Kidney glomerular epithelial cell (primary cell): ENCODE measurements at places on chromosomes 11 and 22.

- no peak for DNase-seq
Observed at GRCh38 chr22:41417622-41418390, 28.8 kb downstream of the TOB2 start.

GRCh38 chr11:2803186-2804091, 82.1 kb downstream of the CDKN1C start:
- no peak for DNase-seq

DNA sequence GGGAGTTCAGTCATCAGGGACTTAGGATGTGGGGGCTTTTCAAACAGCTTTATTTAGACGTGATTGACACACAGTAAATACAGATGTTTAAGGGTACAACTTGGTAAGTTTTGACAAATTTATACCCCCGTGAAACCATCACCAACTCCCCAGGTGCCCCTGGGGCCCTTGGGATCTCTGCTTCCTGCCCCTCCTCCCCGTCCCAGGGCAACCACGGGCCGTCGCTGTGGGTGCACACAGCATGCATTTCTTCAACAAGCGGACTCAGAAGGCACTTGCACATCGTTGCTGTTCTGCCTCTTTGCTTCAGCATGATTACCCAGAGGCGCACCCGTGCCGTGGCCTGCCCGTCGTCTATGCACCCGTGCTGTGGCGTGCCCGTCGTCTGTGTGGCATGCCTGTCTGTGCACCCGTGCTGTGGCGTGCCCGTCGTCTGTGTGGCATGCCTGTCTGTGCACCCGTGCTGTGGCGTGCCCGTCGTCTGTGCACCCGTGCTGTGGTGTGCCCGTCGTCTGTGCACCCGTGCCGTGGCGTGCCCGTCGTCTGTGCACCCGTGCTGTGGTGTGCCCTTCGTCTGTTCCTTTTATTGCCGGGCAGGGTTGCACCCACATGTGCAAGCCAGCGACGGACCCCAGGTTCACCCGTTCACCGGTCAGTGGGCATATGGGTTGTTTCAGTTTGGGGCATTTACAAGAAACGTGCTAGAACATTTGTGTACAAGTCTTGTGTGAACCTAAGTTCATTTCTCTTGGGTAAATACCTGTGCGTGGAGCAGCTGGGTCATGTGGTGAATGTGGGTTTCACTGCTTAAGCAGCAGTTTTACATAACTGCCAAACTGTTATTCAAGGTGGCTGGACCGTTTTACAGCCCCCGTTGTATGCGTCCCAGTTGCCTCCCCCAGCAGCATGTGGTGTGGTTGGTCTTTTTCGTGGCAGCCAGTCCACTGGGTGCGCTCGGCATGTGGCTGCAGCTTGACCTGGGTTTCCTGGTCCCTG, 8.3 kb downstream of the CD81 start:
- DNase-seq: no peak

DNA sequence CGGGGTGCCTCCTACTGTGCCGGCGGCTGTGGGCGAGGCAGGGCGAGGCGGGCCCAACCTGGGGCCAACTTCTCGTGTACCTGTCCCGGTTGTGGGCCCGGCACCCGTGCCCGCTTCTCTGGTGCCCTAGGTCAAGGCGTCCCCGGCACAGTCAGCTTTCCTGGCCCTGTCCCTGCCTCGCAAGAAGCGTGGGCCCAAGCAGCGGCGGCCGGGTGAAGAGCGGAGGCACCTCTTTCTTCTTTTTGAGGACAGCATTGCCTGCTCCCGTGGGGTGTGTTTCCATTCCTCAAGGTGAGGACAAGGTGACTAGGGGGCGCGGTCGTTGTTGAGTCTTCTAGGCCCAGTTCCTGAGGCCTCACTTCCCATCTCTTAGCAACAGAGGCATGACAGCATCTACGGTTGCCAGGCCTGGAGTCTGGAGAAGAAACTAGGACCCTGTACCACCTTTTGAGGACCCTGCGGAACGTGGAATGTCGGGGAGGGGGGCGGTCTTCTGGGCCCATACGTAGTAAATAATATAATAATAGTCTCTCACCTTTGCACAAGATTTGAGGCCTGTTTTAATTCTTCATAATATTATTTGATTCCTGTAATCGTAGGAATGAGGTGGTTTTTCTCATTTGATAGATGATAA, 418 bp downstream of the ACO2 start:
- DNase-seq: no peak

DNA sequence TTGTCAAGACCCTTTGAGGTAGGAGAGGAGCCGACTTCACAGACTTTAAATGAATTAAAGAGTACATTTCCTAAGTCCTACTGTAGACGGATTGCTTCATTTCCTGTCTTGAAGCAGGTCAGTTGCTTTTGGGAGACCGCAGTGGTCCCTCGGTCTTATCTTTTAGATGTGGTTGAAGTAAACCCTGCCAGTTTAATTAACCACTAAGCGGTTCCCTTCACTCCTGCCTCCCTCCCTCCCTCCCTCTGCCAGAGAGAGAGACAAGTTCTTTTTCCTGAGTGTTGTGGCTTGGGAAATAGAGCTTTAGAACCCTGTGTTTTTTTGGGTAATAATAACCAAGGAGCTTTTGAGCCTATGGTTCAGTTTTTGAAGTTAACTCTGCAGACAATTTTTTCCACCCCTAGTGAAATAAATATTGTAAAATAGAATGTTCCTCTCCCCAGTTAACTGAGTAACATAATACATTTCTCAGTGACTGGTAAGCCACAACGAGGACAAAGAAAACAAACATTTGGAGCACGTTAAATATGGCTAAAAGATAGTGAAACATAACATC, 147.5 kb downstream of the LDLRAD3 start:
- DNase-seq: no peak

- DNase-seq: no peak
Observed at GRCh38 chr11:39571081-39571480, 1888.4 kb downstream of the LRRC4C start.

- DNase-seq: no peak
Observed at GRCh38 chr11:15806217-15806616, 550.1 kb downstream of the SOX6 start.

DNA sequence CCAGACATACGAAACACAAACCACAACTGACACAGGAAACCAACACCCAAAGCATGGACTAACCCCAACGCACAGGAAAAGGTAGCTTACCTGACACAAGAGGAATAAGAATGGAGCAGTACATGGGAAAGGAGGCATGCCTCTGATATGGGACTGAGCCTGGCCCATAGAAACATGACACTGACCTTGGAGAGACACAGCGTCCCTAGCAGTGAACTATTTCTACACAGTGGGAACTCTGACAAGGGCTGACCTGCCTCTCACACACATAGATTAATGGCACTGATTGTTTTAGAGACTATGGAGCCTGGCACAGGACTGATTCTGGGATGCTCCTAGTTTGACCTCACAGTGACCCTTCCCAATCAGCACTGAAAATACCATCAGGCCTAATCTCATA, 12.0 kb downstream of the CCKBR start:
- DNase-seq: no peak

DNA sequence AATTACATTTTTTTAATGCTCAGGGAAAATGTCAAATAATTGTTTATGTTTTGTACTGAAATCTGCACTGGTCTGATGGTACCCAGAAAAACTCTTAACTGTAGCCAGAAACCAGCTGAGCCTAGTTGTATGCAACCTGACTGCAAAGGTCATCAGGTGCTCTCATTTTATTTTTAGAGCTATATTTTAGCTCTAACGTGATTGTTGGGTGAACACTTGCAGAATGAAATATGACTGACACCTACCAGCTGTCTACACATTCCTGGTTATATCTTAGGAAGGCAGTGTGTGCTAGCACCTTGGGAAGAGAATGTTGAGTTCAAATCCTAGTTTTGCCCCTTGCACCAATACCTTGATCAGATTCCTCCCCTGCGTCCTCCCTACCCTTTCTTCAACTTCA, 23.6 kb downstream of the PTPRJ start:
- no peak for DNase-seq

- no peak for DNase-seq
Observed at GRCh38 chr11:117600234-117600783, 196.7 kb downstream of the DSCAML1 start.

- no peak for DNase-seq
Observed at GRCh38 chr11:120326845-120327281, 1.8 kb downstream of the TLCD5 start.

GRCh38 chr22:46051646-46052045, 74.7 kb upstream of the WNT7B start:
- DNase-seq: no peak

DNA sequence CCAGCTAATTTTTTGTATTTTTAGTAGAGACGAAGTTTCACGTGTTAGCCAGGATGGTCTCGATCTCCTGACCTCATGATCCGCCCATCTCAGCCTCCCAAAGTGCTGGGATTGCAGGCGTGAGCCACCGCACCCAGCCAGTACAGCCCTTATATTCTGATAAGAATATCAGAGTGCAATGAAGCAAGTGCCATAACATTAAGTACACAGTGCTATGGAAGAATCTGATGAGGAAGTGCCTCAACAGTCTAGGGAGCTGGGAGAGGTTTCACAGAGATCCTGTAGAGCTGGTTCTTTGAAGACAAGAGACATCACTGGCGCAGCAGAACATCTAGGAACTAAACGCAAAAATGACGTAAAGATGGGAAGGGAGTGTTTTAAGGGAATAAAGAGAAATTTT, 2.1 kb downstream of the RTCB start:
- no peak for DNase-seq

GRCh38 chr11:128226106-128226716, 361.1 kb downstream of the ETS1 start:
- DNase-seq: no peak

DNA sequence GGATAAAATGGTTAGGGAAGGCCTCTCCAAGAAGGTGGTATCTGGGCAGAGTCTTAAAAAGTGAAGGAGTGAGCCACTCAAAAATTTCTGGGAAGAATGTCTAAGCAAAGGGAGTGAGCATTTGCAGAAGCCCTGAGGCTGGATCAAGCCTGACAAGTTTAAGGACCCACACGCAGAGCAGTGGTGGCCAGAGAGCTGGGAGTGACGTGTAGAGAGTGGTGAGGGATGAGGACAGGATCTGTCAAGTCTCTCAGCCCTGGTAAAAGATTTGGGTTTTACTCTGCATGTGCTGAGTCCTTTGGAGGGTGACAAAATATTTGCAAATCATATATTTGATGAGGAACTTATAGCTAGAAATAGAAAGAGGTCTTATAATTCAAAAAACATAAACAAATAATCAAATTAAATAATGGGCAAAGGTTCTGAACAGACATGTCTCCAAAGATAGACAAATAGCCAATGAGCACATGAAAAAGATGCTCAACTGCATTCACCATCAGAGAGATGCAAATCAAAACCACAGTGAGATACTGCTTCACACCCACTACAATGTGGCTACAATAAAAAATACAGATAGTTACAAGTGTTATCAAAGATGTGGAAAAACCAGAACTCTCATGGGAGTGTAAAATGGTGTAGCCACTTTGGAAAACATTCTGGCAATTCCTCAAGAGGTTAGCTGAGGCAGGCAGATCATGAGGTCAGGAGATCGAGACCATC, 107.2 kb upstream of the NNMT start:
- no peak for DNase-seq

GRCh38 chr11:355581-356458, 13.5 kb upstream of the B4GALNT4 start:
- peak; percentile 77 for DNase-seq

GRCh38 chr11:31800398-31801265, 10.5 kb downstream of the PAX6 start:
- no peak for DNase-seq

- DNase-seq: no peak
Observed at GRCh38 chr11:61587541-61587941, 6.7 kb upstream of the SYT7 start.

GRCh38 chr11:22559416-22559815, 66.2 kb downstream of the FANCF start:
- DNase-seq: no peak

DNA sequence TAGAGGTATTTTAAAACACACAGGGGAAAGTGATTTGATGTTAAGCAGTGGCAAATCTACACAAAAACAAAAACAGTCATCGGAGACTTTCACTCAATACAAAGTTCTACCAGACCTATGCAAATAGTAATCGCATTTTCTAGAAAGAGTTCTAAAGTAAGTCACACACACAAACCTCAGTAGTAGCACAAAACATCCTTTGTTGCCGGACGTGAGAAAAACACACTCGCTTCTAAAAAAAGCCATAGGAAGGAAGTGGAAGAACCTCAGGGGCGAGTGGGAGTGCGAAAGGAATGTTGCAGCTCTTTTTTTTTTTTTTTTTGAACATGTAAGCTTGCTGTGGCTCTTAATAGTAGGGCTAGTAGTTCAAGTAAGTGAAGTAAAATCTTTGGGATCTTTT, 88.9 kb downstream of the MAML2 start:
- peak; percentile 24 for DNase-seq

- no peak for DNase-seq
Observed at GRCh38 chr11:45864041-45864440, 16.8 kb downstream of the CRY2 start.

- no peak for DNase-seq
Observed at GRCh38 chr11:111617286-111617685, 15.0 kb downstream of the SIK2 start.

DNA sequence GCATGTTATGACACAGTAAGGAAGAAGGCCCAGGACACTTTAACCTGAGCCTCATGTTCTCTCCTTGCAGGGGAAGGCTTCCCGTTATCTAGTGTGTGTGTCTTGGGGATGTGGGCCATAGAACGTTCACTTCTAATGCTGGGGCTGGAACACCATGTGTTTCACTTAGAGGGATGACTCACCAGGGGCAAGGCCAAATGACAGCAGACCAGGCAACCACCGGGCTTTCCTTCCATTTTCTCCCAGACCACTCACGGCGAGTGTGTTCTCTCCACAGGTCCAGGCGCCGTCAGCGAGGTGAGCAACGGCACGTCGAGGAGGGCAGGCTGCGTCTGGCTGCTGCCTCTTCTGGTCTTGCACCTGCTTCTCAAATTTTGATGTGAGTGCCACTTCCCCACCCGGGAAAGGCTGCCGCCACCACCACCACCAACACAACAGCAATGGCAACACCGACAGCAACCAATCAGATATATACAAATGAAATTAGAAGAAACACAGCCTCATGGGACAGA, 964.4 kb downstream of the NTM start:
- no peak for DNase-seq

DNA sequence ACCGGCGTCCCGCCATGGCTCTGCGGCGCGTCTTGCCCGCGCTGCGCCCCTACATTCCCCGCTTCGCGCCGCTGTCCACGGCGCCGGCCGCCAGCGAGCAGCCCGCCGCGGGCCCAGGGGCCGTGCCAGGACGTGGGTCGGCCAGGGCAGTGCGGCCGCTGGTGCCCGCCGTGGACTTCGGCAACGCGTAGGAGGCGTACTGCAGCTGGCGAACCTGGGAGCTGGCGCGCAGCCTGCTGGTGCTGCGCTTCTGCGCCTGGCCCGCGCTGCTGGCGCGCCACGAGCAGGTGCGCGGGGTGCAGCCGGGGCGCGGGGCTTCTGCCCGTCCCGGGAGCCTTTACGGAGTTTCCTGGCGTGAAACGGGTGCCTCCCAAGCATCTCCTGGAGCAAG, 20.1 kb downstream of the DGCR6L start:
- DNase-seq: no peak

- no peak for DNase-seq
Observed at GRCh38 chr11:66337103-66337899, 1.1 kb upstream of the RIN1 start.

GRCh38 chr11:48116437-48117228, 100.0 kb upstream of the OR4B1 start:
- DNase-seq: no peak

- DNase-seq: peak; percentile 75
Observed at GRCh38 chr11:74319139-74319816, 7.8 kb upstream of the P4HA3 start.

GRCh38 chr22:22954656-22955055, 67.0 kb downstream of the IGLL5 start:
- DNase-seq: no peak

GRCh38 chr22:22929381-22930221, 42.0 kb downstream of the IGLL5 start:
- no peak for DNase-seq

- peak; percentile 21 for DNase-seq
Observed at GRCh38 chr11:32172848-32173834, 82.3 kb downstream of the RCN1 start.
